Pons (tissue), 1 donor: ENCODE measurements at places on chromosomes 3 and 15.

DNA sequence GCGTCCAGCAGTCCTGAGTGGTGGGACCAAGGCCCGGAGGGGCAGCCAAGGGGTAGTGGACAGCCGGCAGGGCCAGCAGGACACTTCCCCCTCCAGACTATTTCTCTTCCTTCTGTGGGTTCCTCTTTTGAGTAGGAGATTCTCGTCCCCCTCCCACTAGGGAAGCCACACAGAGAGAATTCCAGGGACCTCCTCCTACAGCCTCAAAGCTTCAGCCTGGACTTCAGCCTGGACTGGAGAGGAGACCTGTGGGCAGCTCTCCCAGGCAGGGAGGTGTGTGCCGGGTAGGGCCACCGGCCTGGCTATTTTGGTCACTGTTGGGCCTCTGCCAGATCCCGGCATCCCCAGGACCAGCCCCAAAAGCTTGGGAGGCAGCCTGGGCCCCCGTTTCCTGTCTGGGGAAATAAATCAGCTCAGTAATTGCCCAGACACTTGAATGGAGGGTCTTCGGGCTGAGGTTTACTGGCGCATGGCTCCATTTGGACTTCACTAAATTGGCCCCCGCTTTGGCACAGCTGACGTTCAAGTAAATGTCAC, 1.3 kb downstream of the SLC6A6 start:
- peak; percentile 59 for DNase-seq

- peak; percentile 64 for DNase-seq
These were observed 222.8 kb upstream of the TLE3 start for GRCh38 chr15:70320482-70320881.

GRCh38 chr15:72315706-72316370, 4.1 kb downstream of the CELF6 start:
- no peak for DNase-seq

DNA sequence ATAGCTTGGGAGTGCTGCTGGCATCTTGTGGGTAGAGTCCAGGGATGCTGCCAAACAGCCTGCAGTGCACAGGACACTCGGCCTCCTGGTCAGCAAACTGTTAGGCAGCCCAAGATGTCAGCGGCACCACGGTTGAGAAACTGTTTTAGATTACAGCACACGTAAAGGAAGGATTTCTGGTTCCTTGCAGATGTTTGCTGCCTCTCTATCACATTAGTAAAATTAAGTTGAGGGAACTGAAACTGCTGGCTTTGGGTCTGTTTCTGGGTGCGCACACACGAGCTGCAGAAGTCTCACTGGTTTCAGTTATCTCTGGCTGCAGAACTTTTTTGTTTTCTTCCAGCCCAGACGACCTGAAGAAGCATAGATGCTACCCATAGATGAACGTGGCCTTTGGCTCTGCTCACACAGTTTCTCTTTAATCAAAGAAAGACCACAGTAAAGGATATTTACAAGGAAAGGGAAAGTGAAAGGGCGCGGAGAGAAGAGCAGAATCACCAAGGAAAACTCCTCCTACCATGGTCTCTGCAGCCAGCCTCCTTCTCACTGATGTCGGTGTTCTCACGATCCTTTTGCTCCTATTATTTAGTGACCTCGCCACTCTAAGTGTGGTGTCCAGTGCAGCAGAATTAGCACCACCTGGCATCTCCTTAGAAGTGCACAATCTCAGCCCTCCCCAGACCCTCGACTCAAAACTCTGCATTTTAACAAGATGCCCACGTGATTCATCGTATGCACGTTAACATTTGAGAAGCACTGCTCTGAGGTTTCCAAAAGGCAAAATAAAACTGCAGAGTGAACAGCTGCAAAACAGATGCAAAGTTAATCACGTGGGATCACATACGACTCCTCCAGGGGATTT, 50.6 kb upstream of the AKAP13 start:
- DNase-seq: peak; percentile 58

DNA sequence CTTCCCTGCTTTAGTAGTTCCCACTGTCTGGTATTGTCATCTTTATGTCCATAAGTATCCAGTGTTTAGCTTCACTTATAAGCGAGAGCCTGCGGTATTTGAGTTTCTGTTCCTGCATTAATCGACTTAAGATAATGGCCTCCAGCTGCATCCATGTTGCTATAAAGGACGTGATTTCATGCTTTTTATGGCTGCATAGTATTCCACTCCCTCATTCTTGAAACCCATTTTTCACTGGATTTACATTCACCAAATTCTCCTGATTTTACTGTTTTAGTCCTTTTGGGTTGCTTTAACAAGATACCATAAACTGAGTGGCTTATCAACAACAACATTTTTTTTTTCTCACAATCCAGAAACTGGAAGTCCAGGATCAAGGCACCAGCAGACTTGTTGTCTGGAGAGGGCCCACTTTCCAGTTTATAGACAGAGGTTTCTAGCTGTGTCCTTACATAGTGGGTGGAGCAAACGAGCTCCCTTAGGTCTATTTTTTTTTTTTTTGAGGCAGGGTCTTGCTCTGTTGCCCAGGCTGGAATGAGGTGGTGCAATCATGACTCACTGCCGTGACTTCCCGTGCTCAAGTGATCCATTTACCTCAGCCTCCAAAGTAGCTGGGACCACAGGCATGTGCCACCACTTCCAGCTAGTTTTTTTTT, 6.1 kb upstream of the TICRR start:
- DNase-seq: no peak

- DNase-seq: no peak
These were observed 111.5 kb upstream of the SELENOK start for GRCh38 chr3:54003136-54003535.

GRCh38 chr15:48331796-48332641, 790 bp downstream of the DUT start:
- peak; percentile 51 for DNase-seq

DNA sequence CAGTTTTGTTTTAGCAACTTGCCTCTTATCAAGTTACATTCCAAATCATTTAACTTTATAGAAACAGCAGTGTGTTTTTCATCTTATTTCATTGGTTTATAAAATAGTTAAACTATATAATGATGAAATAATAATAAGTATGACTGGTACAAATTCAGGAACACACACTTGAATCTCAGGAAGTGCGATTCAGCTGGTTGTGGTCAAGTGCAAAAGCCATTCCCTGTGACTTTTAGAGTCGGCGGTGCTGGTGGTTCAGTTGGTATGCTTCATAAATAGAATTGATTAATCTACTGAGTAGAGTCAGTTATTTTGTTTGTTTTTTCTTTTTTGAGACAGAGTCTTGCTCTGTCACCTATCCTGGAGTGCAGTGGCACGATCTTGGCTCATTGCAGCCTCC, 22.7 kb downstream of the SACM1L start:
- DNase-seq: no peak

DNA sequence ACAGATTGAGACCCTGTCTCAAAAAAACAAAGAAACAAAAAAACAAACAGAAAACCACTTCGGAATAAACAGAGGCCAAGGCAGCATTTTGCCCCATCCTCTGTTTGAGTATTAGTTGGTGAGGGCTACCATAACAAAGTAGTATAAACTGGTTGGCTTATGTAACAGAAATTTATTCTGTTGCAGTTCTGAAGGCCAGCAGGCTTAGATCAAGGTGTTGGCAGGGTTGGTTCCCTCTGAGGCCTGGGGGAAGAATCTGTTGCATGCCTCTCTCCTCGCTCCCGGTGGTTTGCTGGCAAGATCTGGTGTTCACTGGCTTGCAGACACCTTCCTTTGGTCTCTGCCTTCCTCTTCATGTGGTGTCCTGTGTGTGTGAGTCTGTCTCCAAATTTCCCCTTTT, 261.6 kb downstream of the PDZRN3 start:
- DNase-seq: no peak

GRCh38 chr3:15637131-15637951, 35.8 kb downstream of the BTD start:
- no peak for DNase-seq

DNA sequence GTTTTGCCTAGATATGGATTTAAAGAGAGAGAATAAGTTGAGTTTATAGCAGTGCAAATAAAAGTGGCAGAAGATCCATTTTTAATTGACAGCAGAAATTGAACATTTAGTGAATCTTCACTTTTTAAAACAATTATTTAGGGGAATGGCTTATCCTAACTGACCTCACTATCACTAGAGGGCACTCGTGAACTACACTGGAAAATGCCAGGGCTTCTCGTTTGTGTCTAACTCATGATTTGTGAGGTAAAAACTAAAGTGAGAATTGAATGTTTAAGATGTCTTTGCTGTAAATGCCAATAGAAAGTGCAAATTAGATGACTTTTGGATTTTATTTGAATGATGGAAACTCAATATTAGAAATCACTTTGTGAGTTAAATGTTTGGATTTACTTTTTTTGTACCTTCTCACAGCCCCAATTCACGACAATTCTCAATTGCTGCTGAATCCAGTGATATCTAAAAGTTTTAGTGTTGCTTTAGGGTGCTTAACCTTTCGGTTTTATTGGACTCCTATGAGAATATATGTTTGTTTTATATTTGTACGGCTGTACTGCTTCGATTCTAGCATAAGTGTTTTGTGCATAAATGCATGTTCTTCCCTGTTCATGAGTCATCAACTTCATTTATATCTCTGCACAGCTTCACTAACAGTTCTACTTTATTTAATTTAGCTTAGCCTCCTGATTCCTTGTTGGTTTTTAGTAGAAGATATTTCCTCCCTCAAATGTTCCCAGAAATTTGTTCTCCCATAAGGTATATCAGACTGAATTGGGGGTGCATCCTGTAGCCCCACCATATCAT, 462.1 kb downstream of the MFSD1 start:
- DNase-seq: peak; percentile 80

DNA sequence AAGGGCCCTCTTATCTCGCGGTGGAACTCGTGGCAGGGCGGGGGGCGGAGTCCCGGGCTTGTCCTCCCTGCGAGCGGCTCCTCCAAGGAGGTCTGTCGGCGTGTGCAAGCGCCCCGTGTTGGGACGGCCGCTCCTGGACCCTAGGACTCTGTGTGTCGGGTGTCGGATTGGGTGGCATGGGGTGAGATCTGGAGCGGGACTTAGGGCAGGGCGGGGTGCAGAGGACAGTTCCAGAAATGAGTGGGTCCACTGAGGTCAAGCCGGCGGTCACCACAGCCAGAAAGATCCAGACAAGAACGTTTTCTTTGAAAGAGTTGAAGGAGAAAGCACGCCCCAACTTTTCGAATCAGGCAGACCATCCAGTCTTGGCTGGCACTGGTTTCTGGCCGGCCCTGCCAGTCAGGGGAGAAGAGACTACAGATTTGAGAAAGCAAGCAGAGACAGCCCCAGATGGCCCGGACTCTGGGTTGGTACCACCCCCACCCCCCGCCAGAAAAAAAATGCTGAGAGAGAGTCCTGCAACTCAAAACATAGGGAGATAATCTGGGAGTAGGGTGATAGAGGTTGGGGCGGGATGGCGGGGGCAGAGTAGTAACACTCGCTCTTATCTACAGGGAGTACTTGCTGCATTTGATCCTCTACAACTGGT, 784 bp upstream of the CISH start:
- DNase-seq: no peak

DNA sequence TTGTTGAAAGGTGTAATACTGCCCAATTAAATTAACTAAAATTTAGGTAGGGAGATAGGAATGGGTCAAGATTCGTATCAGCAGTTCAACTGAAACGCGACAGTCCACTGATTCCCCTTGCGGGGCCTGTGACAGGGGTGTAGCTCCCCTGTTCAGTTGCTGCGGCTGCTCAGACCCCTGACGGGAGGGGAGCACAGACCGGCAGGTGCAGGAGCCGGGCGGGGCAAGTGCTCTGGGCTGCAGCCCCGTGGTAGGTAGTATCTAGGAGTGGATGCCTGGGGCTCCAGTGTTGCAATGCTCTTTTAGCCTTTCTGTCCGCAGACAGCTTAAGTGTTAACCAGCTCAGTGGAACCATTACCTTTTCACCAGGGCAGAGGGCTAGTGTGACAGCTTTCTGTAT, 164.9 kb downstream of the ROBO2 start:
- no peak for DNase-seq

- no peak for DNase-seq
These were observed 265.7 kb downstream of the XXYLT1 start for GRCh38 chr3:195005251-195005620.

- no peak for DNase-seq
These were observed 188.4 kb upstream of the HES1 start for GRCh38 chr3:193947596-193947995.

- no peak for DNase-seq
These were observed 63.4 kb downstream of the SNRK start for GRCh38 chr3:43349716-43350115.

- peak; percentile 77 for DNase-seq
These were observed 106.5 kb upstream of the SLC4A7 start for GRCh38 chr3:27590437-27591298.

DNA sequence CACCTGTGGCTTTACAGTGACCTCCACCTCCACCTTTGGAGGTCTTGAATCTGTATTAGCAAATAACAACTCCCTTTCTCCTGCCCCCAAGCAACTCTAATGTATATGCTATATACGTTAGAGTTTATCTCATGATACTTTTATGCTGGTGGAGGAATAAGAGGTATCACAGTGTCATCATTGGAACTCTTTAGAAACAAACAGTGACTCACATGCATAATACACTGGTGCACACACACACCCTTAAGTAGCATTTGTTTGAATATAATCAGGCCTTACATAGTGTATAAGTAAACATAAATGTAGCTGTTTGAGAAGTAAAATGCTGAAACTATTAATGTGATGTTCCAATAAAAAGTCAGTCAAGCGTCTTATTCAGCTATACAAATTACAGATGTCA, 280.2 kb upstream of the C2CD4B start:
- DNase-seq: no peak

GRCh38 chr15:101052681-101053121, 133.5 kb downstream of the LRRK1 start:
- DNase-seq: no peak

GRCh38 chr15:40995656-40996055, 42.4 kb downstream of the CHAC1 start:
- no peak for DNase-seq

GRCh38 chr3:71771126-71771525, 13.8 kb downstream of the PROK2 start:
- no peak for DNase-seq

DNA sequence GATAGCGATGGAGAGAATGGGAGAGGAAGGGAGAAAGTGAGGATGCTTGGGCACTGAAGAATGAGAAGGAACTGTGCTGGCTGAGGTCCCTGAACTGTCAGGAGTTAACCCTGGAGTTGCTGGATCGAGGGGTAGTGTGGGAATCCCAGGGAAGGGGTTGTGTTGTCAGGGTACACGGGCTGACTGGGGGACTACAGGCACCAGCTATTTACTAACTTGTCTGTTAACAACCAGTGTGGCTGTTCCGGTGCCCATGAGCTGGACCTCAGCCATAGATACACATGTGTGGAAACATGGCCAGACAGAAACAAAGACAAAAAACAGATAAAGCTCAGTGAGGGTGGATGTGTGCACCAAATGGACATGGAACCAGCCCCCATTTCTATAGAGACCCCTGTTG, 55.1 kb downstream of the GASK1A start:
- DNase-seq: no peak
